GM23248 (cell line): ENCODE measurements at places on chromosomes 5 and 9.

GRCh38 chr9:129703667-129704355 is 38.4 kb downstream of the PRRX2 start:
- peak; percentile 95 for DNase-seq

DNA sequence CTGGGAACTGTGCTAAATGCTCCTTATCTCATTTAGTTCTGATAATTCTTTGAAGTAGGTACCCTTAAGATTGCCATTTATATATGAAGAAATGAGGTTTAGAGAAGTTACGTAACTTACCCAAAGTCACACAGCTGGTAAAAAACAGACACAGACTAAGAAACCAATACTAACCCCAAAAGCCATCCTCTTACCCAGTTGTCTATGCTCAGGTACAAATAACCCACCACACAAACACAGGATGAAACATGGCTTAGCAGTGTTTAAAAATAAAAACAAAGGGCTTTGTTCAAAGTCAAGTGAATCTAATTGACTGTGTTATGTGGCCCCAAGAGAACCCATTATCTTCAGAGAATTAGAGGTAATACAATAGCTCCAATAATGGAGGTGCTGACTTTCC is 37.0 kb upstream of the IL7R start:
- DNase-seq = no peak

DNA sequence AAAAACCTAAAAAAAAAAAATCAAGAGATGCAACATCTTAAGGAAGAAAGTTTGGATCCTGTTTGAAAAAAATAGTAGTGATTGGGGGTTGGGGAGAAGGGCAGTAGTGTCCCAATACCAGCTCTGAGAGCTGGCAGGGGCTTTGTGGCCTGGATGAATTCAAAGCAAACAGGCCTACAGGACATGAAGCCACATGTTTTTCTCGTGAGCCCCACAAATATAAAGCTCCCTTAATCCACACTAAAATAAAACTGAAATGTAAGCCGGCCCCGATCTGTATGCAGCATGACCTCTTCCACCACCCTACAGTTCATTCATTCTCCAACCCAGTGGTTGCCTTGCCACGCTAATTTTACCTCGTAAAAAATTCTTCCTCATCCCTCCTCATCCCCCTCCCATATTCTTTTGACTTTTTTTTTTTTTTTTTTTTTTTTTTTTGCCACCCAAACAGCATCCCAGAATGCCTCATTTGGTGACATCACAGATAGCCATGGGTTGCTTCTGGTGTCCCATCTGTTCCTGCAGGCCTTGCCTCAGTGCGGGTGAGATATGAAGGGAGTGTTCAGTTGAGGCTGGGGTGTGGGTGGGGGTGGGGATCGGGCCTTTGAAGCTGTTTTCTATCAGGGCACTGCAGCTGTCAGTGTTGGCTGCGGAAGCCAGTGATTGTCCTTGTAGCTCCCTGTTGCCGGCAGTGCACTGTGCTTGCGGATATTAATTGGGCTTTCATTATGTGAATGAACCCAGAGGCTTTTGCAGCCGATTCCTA is 81.6 kb upstream of the NFIB start:
- no peak for DNase-seq

DNA sequence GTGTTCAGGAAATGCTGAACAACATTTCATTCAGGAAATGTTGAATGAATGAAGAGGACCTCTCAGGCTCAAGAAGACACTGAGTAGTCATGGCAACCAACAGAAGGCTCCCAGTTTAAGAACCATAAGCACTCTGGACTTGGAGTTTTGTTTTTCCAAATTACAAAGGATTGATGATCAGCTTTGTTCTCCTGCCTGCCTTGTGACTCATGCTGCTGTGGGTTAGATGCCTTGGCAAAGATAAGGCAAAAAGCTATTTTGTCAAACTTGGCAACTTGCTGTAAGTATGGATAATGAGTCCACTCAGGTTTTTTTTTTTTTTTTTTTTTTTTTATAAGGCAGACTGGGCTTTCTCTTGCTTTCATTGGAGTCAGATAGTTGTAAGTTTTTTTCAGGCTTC is 365.0 kb downstream of the TMEM232 start:
- DNase-seq = peak; percentile 58

- no peak for DNase-seq
These were observed 40.3 kb upstream of the CEP72 start for GRCh38 chr5:571791-572190.

- DNase-seq = no peak
These were observed 40.9 kb downstream of the RFK start for GRCh38 chr9:76353280-76353679.

DNA sequence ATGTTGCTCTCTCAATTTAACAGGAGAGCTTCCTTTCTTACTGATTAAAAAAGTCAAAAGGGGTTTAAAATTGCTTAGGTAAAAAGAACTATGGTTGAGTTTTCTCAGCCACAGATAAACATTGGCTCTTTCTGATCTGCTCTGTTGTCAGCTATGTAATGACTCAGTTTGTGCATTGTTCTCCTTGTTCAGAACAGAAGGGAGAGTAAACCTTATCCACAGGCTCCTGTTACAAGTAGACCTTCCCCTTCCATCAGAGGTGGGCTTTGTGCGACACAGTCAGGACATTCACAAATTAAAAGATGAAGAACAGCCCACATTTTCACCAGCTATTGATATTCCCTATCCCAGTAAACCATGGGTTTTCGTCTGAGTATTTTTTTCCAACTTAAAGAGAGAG is 236.3 kb upstream of the SEMA6A start:
- no peak for DNase-seq

GRCh38 chr9:116913536-116913935 is 226.4 kb downstream of the TRIM32 start:
- DNase-seq = no peak

DNA sequence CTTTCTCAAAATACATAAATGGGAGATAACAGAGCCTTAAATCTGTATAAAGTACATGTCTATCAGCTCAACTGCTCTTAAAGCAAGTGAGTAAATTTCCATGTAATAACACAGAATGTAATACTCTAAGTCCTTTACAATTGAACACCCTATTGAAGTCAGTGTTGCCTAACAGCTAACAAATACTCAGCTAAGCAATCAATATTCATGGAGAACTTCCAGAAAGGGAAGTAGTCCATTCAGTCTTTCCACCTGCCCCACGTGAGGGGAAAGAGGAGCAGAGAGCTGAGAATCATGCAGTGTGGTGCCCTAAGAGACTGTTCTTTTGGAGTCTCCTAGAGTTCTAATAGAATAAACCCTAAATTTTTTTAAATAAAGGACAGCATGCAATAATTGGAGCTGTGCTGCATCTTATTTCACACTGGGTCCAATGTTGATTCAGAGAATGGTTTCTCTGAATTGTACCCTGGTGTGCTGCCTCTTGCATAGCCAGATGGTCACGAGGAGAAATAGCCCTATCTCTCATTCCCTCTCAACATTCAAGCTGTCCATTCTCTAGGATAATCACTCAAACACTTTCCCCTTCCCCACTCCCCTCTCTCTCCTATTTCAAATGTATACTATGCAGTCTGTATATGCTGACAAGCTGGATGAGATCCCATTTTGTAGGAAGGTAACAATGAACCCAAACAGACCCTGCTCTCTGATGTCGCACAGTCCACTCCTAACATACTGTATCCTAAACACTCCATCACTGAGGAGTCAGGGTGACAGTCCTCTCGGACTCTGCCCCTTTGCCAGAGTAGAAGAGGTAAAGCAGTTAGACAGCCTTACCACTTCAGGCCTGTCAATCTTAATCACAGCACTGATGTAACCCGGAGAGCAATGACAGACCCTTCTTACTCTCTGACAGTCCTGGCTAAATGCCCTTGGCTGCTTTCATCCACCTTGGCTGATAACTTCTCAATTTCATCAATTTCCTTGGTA is 134.8 kb downstream of the EPB41L4A start:
- no peak for DNase-seq

- peak; percentile 96 for DNase-seq
These were observed 136.5 kb upstream of the ABCA1 start for GRCh38 chr9:105064248-105065097.

- peak; percentile 85 for DNase-seq
These were observed 948 bp upstream of the FAM53C start for GRCh38 chr5:138336952-138337684.
